Hematopoietic multipotent progenitor cell (in vitro differentiated cells): ENCODE measurements at places on chromosomes 4 and X. TPM values are rescaled to one million over a fixed set of nuclear protein-coding genes. Genes with fewer than 3 reads are reported as not detected.

GRCh38 chr4:145804116-145804515 is 124.2 kb downstream of the C4orf51 start:
- no peak for DNase-seq

DNA sequence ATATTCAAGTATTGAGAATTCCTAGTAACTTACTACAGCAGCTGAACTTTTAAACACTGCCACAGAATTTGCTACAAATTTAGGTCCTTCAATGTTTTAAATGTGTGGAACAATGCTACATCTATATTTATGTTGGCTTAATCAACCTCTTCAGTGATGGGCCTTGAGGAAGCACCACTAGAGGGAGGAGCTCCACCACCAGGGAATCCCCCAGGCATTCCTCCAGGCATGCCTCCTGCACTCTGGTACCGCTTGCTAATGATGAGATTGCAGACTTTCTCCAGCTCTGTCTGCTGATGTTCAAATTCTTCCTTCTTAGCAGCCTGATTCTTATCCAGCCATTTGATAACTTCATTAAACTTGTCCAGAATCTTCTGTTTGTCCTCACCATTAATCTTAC is 190.8 kb downstream of the HTR2C start:
- no peak for DNase-seq

DNA sequence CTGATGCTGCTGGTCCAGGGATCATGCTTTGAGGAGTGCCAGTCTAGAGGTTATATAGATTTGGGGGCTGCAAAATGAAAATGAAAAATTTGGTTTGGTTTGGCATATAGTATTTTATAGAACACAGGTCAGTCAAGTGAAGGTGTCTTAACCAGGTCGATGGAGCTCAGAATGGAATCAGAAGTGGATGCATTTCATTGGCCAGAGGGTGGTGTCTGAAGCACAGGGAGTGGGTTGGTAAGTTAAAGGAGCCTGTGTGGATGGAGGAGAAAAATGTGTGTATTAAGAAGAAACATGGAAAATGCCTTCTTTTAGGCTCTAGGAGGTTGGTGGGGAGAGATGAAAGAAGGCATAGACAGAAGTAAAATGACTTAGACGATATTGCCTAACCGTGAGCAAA is 8.6 kb downstream of the GALNT7 start:
- no peak for DNase-seq

DNA sequence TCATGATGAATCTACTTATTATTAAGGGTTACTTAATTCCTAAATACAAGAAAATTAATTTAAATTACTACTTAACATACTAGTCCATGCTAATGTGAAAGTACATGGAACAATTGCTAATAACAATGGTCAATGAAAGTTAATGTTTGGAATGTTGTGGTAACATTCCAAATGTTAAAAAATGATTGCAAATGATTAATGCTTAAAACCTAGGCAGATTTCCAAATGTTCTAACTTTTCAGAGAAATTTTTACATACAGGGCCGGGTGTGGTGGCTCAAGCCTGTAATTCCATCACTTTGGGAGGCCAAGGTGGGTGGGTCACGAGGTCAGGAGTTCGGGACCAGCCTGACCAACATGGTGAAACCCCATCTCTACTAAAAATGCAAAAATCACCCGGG is 1851.3 kb upstream of the PCDH7 start:
- no peak for DNase-seq

GRCh38 chrX:9642270-9642995 is 123.2 kb downstream of the GPR143 start:
- no peak for DNase-seq

- no peak for DNase-seq
Measured at GRCh38 chr4:146762016-146762415, 123.3 kb downstream of the POU4F2 start.

- DNase-seq = no peak
Measured at GRCh38 chrX:40068048-40068447, 29.7 kb downstream of the BCOR start.

GRCh38 chr4:30641345-30641744 is 78.8 kb upstream of the PCDH7 start:
- DNase-seq = no peak

- DNase-seq = no peak
Measured at GRCh38 chr4:16772366-16772850, 126.0 kb downstream of the LDB2 start.

GRCh38 chr4:54218736-54219135 is 10.4 kb upstream of the PDGFRA start:
- no peak for DNase-seq

- DNase-seq = no peak
Measured at GRCh38 chr4:85416094-85416493, 58.9 kb upstream of the ARHGAP24 start.

DNA sequence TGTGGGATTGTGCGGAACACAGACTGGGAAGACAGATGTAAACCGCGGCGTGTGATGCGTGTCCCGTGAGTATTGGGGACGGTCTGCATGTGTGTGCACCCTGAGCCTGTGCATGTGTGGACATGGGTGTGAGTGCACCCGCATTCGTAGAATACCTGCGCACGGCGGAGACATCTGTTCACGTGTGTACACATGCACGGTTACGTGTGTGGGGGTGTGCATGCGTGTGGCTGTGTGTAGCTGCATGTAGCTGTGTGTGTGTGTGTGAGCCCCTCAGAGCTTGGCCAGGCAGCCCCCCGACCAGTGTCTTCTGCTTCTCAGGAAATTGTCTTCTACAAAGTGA is 19.6 kb downstream of the ATP5ME start:
- DNase-seq = no peak

- DNase-seq = no peak
Measured at GRCh38 chrX:135436966-135437866, 15.5 kb downstream of the SMIM10L2A start.

GRCh38 chr4:24096603-24097002 is 206.8 kb upstream of the PPARGC1A start:
- no peak for DNase-seq

GRCh38 chrX:116436358-116436816 is at the start of gene SLC6A14:
Gene SLC6A14 (plus strand): TSS chrX:116436606. CDS start chrX:116436710, 104 bp downstream.
- no peak for DNase-seq

DNA sequence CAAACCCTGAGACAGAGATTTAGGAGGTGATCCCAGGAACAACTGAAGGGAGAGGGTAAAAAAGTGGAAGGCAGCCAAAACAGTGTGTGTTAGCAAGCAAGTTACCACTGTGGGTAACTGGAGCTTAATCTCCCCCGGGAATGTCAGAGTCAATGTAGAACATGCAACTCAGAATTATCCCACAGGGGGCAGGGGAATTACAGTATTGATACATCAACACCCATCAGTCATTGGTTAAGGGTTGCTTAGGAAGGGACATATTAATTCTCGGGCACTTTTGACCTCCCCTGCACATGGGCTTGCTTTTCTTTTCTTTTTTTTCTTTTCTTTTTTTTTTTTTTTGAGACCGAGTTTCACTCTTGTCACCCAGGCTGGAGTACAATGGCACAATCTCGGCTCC is 29.3 kb downstream of the CXorf58 start:
- DNase-seq = no peak

GRCh38 chrX:124216396-124217115 is 115.9 kb upstream of the TEX13D start:
- no peak for DNase-seq

DNA sequence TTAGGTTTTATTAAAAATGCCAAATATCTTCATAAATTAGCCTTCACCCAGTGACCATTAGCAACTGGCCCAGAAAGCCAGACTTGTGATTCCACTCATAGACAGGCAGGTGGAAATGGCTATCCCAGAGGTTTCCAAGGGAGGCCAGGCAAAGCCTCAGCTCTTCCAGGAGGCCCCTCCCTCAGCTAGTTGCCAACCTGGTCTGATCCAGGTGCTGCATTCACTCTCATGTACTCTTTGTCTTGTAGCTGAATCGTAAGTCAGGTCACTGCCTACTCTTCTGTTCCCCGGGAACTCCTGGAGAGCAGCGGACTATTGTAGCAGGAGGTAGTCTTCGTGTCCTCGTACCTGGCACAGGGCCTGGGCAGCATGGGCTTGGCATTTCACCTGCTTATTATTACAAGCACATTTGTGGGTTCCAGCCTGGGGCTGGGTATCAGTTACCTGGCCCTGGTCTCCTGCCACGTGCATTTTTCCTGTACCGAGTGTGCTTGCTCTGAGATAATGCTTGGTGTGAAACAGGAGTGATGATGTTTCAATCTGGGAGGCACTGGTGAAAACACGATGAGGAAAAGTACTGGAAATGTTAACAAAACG is 101.6 kb downstream of the FAM193A start:
- no peak for DNase-seq

- peak; percentile 18 for DNase-seq
Measured at GRCh38 chr4:4430492-4431195, 43.7 kb downstream of the NSG1 start.

DNA sequence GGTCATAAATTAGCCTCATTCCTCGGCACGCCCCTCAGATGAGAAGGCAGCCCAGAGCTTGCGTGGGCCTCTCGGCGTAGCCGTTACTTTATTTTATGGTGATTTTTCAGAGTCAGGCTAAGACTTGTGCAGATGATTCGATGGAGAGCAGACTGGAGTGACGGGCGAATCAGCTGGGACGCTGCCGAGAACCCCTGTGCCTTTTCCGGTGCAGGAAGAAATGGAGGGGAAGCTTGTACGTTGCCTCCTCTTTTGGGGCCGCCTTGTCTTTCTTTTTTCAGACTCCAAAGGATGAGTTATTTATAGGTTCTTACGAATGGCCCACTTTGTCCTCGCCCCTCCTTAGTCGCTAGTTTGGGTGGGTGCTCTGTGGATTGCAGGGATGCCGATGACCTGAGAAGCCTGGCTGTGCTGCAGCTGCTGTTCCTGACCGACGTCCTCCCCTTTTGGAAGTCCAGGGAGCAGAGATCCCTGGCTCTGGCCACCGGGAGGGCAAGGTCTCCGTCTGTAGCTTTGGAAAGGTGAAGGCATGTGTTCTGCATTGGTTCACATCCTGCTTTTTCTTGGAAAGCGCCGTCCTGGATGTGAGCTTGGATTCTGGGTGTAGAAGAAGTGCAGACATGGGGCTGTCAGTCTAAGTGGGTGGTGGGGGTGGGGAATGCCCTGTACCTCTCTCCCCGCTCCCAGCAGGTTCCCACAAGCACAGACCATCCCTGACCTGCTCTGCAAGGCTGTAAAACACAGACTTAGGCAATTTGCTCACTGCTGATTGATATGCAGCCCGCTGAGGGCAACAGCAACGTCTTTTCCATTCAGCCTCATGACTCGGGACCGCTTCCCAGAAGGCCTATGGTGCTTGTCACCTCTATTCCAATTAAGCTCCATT is 9.3 kb downstream of the SORCS2 start:
- no peak for DNase-seq

DNA sequence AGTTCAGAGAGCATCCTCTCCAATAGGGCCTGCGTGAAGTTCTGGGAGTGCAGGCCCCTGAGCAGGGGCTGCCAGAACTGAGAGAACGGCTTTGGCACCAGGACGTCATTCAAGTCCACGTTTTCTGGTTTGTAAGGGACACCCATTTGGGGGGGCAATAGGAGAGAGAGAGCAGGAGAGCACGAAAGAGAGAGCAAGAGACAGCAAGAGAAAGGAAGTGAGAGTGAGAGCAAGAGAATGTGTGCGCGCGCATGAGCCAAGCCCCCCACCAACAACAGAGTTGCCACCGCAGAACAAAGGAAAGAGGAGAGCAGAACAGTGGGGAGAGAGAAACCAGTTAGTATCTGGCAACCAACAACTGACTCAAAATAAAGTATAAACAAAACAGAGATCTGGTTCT is 10.4 kb downstream of the LAS1L start:
- DNase-seq = no peak

DNA sequence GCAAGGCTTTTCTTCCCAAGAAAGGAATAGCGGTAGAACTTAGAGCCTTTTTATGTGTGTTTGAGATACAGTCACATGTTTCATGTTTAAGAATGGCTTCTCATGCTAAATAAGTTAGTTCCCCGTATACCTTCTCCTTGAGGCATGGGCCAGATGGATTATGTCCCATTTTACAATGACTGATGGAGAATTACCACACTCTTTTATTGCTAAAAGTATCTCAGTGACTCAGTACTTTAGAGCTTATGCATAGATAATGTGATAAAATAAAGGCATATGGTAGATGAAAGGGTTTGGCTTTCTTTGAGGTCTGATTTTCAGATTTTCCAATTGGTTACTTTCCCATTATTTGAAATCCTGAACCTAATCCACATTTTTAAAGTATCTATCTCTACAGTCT is 121.8 kb upstream of the BMPR1B start:
- DNase-seq = no peak

- DNase-seq = no peak
Measured at GRCh38 chr4:4968161-4968725, 51.0 kb downstream of the CYTL1 start.

DNA sequence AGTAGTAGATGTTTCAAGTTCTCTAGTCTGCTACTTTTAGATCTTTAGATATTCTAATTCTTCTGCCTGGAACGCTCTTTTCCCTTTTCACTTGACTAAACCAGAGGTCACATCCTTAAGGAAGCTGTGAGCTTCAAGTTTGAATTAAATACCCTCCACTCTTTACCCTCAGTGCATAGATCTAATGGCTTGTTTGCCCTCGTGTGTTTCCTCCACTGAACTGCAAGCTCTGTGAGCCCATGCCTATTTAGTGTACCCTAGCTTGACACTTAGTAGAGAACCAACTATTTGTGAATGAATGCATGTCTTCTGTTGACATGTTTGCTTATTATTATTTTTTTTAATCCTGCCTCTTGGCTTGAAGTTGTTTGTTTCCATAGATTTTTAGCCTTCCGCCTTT is 138.3 kb downstream of the PDE5A start:
- no peak for DNase-seq

- DNase-seq = no peak
Measured at GRCh38 chr4:139054791-139055505, 39.4 kb downstream of the NOCT start.

DNA sequence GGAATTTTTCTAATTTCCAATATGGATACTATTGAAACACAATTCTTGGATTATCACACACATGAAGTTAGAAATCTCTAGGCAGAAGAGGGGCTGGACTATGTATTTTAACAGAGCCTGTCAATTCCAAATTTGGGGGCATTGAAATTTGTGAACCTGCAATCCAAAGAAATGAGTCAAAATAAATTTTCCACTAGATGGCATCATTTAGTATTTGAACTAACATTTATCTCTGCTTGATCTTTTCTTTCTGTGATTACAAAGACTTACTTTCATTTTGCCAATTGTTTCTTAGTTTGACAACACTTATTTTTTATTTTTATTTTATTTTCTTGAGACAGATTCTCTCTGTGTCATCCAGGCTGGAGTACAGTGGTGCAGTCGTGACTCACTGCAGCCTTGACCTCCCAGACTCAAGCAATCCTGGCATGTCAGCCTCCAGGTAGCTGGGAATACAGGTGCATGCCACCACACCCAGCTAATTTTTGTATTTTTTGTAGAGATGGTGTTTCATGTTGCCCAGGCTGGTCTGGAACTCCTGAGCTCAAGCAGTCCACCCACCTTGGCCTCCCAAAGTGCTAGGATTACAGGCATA is 2.7 kb upstream of the PYURF start:
- DNase-seq = no peak

- no peak for DNase-seq
Measured at GRCh38 chr4:101421386-101421785, 74.1 kb upstream of the PPP3CA start.

NHS gene
- total RNA-seq = under 0.01 TPM

SLC6A8 gene
- total RNA-seq = 2.2 TPM

GRIA2 gene
- total RNA-seq = not detected

CCSER1 gene
- 15.3 TPM for total RNA-seq

TMEM35A gene
- total RNA-seq = not detected

CT45A10 gene
- total RNA-seq = not detected

NPY5R gene
- total RNA-seq = not detected

DIPK2B gene
- under 0.01 TPM for total RNA-seq

ADGRG2 gene
- total RNA-seq = not detected

SPANXB1 gene
- not detected for total RNA-seq

GPAT3 gene
- 19.4 TPM for total RNA-seq

DGKK gene
- not detected for total RNA-seq

FGG gene
- total RNA-seq = not detected

STS gene
- 0.54 TPM for total RNA-seq

GPC3 gene
- under 0.01 TPM for total RNA-seq
